ENCODE measurements at places on chromosomes 5 and 9.

- DNase-seq, result no peak
Observed at GRCh38 chr5:27906481-27906880, 868.1 kb upstream of the CDH9 start.

GRCh38 chr5:8905021-8905420 is 640.9 kb downstream of the SEMA5A start:
- DNase-seq, result no peak

DNA sequence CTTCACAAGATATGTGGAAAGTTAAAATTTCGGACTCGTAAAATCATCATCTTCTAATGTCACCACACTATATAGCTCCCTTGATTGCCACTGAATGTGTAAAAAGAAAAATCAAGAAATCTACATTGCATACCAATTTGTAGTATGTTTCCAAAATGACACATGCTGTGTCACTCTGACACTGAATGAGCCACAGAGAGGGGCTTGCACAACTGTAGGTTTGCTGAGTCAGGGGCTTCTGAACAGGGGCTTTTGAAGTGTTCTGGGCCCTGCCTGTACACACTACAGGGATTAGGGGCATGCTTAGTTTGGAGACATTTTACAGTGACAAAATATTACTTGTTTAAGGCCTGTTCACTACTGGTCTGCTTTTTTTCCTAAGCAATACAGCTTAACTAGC is 234.4 kb upstream of the GRAMD2B start:
- no peak for DNase-seq

DNA sequence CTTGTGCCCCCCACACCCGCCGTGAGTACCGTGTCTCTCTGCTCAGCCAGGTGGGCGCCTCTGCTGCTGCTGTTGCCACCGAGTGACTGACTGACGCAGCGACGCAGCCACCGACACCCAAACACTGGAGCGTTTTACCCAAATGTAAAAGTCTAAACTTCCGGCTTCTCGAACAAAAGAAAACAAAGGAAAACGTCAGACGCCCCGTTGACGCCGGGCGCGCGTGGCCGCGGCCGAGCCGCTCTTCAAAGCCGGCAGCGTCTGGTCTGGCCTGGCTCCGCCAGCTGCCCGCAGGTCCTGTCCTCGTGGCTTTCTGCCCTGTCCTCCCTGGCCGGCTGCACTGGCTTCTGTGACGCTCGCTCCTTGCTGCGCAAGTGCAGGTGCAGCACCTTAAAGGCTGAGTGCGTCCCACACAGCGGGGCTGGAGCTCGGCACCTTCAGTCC is 41.4 kb upstream of the CLPTM1L start:
- DNase-seq, result peak; percentile 67

DNA sequence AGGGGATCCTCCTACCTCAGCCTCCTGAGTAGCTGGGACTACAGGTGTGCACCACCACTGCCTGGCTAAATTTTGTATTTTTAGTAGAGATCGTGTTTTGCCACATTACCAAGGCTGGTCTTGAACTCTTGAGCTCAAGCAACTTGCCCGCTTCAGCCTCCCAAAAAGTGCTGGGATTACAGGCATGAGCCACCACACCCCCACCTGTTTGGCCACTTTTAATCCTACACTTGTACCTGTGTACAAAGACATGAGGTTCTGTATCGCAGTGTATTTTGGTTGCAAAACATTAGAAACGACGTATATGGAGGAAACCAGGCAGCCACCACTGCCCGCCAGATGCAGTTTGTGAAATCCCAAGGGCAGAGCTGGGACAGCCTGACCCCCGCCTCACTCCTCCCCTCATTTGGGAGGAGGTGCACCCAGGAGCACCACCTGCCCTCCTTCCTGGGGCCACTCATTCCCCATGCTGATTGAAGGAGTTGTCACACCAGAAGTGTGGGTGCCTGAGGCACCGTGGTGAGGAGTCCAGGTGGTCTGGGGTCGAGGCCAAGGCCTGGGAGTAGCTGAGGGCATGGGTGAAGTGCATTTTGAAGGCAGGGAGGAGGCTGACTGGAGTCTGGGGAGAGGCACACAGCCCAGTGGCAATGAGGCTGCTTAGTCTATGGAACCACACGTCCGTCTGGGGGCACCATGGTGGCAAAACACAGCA is 39.3 kb upstream of the OLFM1 start:
- no peak for DNase-seq

DNA sequence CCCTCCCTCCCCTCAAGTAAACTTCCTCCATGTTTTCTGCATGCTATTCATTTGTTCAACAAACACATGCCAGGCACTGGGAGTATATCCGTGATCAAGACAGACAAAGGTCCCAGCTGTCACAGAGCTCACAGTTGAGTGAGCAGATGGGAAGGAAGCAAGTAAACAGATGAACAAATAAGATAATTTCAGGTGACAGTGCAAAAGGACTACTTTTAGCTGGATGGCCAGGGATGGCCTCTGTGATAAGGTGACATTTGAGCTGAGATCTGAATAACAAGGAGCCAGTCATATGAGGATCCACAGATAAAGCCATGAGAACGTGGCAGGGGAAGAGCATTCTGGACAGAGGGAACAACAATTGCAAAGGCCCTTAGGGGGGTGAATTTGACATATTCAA is 121.7 kb upstream of the RAD23B start:
- DNase-seq, result no peak

DNA sequence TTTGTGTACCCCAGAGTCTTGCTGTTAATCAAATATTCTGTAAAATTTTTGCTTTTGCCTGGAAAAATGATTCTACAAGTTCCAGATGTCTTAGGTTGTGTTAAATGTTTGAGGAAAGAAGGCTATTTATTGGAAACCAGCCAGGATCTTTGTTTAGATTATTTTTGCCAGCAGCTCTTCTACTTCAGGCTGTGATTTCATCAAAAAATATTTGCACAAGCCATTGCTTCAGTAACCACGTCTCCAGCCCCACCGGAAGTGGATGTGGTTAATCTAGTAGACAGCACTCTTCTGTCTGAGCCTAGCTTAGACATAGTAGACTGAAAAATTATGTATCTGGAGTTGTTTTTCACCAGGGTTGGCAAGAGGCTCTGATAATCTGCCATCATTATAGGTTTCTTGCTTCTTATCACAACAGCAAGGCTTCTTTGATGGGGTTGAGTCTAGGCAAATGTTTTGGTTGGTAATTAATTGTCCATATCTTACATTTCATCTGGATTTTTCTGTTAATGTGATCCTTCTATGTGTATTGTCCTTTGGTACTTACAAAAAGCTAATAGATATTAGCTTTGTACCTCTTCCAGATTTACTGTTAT is 17.1 kb downstream of the KCTD16 start:
- peak; percentile 43 for DNase-seq

DNA sequence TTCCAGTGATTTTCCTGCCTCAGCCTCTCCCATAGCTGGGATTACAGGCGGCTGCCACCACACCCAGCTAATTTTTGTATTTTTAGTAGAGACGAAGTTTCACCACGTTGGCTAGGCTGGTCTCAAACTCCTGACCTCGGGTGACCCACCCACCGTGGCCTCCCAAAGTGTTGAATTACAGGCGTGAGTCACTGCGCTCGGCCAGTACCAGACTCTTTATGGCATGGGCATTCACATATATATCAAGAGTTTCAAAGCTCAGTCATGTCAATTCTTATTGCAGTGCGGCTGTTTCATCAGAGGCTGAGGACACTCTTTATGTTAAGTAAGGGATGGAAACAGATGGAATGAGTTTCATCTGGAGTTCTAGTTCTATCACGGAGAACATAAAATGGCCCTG is 315.2 kb upstream of the CDH6 start:
- no peak for DNase-seq

GRCh38 chr9:132040808-132041207 is 38.9 kb downstream of the MED27 start:
- DNase-seq, result no peak

DNA sequence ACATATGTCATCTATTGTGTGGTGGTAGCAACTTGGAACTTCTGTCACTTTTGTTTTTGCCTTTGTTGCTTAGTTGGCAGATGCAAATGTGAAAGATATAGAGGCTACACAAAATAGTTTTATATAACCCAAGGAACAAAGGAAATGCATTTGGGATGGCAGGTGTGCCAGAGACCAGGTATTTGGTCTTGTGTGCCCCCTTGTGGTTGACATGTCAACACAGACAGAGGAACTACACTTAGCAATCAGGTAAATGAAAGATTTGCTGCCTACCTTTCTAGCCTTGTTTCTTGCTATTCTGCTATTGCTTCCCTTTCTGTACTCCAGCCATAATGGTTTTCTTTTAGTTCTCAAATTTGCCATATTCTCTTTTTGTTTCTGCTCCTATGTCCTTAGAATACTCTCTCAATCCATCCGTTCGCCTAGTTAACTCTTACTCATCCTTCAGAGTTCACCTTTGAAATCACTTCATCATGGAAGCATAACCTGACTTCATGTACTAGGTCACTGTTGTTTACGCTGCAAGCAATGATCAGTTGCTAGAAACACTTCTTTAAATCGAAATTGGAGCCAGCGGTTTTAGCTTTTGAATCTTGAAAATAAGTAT is 119.5 kb downstream of the TRPM3 start:
- peak; percentile 16 for DNase-seq

DNA sequence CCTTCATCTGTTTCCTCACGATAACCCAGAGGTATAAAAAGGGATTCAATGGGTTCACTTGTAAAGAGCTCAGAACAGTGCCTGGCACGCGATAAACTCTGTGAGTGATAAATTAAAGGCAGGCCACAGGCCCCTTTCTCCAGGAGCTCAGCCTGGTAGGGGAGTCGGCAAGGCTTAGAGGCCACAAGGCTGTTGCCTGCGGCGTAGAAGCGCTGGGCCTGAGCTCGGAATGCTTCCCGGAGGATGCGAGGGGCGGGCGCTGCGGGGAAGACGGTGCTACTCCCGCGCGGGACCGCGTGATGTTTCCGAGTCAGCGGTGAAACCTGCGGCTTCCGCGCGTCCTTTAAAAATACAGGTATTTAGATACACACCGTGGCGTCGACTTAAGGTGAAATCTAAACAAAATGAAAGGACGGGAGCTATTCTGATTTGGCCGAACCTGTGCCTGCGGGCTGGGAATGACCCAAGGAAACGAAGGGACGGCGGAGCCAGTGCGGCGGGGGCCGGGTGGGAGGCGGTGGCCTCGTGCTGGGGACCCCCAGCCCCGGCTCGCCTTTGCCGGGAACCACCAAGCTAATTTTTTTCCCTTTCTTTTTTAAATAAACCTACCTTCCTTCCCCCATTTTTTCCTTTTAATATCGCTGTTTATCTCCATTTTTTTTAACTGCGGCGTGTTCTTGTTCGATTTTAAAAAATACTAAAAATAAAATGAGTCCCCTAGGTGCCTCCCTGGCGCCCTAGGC is 6.2 kb downstream of the NKX2-5 start:
- no peak for DNase-seq

DNA sequence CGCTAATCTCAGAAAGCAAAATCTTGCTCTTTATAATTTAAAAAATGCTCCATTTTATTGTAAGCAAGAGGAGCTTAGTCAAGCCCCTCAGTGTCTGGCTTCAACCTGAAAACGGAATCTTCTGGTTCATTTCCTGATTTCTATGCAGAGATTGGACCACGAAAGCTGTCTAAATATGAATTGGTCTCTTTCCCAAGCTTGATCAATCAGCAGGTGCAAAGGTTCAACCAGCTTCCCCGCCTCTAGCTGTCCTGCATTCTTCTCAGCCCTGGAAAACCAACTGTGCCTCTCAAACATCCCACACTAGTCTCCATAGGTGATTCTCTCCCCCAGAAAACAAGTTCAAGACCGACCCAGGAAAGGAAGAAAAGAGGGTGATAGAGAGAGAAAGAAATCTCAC is 34.5 kb downstream of the FNBP1 start:
- DNase-seq, result no peak

DNA sequence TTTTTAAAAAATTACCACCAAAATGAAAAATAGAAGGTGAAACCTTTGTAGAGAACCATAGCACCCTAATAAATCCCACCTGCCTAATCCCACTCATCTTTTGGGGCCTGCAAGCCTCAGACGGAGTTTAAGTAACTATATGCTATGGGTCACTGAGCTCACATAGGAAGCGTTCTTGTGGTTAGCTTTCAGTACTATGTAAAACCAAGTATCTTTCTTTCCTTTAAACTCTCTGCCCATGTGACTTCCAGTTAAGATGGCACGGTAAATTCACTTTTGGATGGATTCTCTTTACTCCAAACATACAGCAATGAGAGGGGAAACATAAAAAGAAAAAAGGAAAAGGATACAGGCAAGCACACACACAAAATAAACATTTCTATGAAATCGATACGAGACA is 50.9 kb downstream of the FANCC start:
- DNase-seq, result peak; percentile 47

DNA sequence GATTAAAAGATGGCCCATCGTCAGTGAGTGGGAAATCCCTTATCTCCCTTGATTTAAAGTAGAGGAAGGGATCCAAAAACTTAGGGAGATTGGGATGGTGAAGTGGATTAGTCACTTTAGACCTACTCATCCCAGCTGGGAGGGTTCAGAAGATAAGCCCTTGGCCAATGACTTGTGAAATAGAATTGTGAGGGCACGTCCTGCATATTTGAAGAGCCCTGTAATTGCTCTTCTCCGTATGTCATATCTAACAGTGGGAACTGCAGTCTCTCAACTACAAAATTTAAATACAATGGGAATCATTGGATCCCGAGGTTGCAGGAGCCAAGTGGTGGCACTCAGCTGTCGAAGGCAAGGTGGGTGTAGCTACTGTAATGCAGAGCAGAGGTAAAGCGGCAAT is 65.4 kb upstream of the C9orf72 start:
- DNase-seq, result no peak

- DNase-seq, result no peak
Observed at GRCh38 chr5:74123929-74124328, 497.9 kb downstream of the ARHGEF28 start.

DNA sequence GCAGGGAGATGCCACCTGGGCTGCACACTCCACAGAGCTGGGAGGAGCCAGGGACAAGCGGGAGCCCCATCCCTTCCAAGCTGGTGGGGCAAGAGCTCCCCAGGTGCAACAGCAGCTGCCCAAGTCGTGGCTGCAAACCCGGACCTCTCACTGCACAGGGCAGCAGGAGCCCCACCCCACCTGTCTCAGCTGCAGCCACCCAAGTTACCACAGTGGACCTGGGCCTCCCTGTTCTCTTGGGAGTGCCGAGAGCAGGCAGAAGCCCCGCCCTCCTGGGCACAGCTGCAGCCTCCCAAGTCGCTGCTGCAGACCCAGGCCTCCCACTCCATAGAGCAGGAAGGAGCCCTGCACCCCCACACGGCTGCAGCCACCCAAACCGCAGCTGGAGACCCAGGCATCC is 374.1 kb upstream of the ACO1 start:
- DNase-seq, result no peak

GRCh38 chr5:164332349-164333196 is 827.2 kb downstream of the MAT2B start:
- DNase-seq, result no peak

GRCh38 chr5:67404256-67405100 is 207.9 kb upstream of the CD180 start:
- no peak for DNase-seq

- no peak for DNase-seq
Observed at GRCh38 chr5:135011355-135012032, 22.5 kb downstream of the PITX1 start.

DNA sequence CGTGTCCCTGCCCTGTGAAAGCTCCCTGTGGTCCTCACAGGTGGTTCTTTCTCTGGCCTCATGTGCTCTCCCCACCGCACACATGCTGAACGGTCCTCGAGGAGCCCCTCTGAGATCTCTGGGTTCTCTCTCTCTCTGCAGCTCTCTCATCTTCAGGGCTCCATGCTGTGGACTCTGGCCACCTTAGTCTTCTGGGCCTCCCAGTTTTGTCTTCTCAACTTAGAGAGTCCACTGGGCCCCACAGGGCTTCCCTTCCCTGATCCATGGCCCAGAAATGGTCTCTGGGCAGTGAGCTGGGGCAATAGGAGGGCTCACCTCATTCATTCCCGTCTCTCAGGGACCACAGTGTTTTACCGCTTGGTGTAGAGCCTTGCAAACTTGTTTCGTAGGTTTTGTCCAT is 26.4 kb downstream of the FGD3 start:
- peak; percentile 6 for DNase-seq

Measured in GM10248 (cell line).